ENCODE measurements at places on chromosomes 5 and 9. TPM values are rescaled to one million over a fixed set of nuclear protein-coding genes. Genes with fewer than 3 reads are reported as not detected.

GRCh38 chr9:33068991-33069390, 7.5 kb downstream of the SMU1 start:
- H3K27ac ChIP-seq: no peak overlapping the region
- H3K27me3 ChIP-seq: no peaks in the 10 kb centered on the region
- H3K36me3 ChIP-seq: peaks cover 4% of the 10 kb centered on the region
- DNase-seq: no peak
- H3K4me1 ChIP-seq: peaks cover 19% of the 10 kb centered on the region

The FST gene
- 11.5 TPM for total RNA-seq

The HTR1A gene
- not detected for total RNA-seq

The MLANA gene
- total RNA-seq: not detected

- no peak overlapping the region for H3K27ac ChIP-seq
- H3K4me3 ChIP-seq: no peak overlapping the region
- no peaks in the 10 kb centered on the region for H3K4me1 ChIP-seq
- DNase-seq: no peak
These were observed 70.5 kb downstream of the DMRT2 start for GRCh38 chr9:1120500-1121165.

Measured in tibial nerve (tissue), 4 donors.